Activated CD4-positive, alpha-beta T cell treated with anti-CD3 and anti-CD28 coated beads, Interleukin-2, amount 50 U/mL, for 16 hours (primary cell): ENCODE measurements at places on chromosomes 4 and X.

- DNase-seq = no peak
Observed at GRCh38 chr4:1086011-1086410, 27.4 kb downstream of the RNF212 start.

- no peak for DNase-seq
Observed at GRCh38 chr4:182246401-182247205, 3.4 kb downstream of the TENM3 start.

GRCh38 chr4:56438766-56439165, 2.7 kb downstream of the PAICS start:
- no peak for DNase-seq

DNA sequence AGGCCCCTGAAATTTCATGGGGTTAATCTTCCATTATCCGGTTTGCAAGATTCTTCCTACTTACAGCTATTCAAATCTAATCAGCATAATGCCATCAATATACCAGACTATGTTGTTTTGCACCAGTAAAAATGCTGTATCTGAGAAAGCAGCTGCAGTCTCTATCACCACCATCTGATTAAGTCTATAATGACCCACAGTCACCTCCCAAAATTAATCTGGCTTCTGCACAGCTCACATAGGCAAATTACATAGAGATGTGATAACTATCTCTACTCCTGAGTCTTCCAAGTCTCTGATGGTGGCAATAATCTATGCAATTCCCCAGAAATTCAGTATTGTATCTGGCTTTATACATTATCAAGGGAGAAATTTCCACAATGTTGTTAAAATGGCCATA, 113.2 kb downstream of the STPG2 start:
- no peak for DNase-seq

GRCh38 chr4:122045533-122045932, 93.7 kb upstream of the TRPC3 start:
- DNase-seq = no peak

GRCh38 chr4:103895876-103896465, 176.2 kb upstream of the TACR3 start:
- DNase-seq = no peak

DNA sequence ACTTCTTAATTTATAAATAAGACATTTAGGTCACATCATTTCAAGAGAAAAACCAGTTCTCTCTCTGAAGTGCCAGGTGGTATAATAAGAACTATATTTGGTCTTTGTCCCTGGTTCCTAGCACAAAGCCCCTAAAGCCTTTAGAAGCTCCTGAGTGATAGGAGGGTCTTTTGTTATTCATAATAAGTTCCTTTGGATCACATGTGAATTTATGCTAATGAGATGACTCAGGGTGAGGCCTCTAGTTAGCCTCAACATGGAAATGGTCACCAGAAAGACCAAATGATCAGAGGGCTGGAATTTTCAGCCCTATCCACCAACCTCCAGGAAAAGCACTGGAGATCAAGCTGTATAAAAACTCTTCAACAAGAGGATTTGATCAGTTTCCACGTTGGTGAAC, 68.1 kb upstream of the BLTP1 start:
- DNase-seq = no peak

- DNase-seq = no peak
Observed at GRCh38 chrX:2538031-2538757, 37.4 kb upstream of the DHRSX start.

- no peak for DNase-seq
Observed at GRCh38 chrX:124274438-124275181, 57.9 kb upstream of the TEX13D start.

GRCh38 chr4:84954982-84955567, 11.4 kb downstream of the WDFY3 start:
- no peak for DNase-seq

DNA sequence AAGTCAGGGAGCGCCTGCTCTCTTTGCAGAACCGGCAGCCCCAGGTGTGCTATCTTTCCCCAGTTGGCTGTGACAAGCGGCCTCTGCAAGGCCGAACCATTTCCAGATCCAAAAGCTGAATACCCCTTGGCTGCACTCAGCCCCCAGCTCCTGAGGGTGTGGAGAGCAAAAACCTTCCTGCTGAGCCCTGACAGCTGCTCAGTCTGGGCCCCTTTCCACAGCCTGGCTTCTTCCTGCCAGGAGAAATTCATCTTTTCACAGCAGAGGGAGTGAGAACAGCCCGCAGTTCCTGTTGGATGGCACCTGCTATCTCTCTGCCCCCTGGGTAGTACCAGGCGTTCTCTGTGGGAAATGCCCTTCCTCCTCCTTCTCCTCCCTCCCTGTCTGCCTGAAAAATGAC, 78.4 kb downstream of the DRD5 start:
- DNase-seq = no peak

DNA sequence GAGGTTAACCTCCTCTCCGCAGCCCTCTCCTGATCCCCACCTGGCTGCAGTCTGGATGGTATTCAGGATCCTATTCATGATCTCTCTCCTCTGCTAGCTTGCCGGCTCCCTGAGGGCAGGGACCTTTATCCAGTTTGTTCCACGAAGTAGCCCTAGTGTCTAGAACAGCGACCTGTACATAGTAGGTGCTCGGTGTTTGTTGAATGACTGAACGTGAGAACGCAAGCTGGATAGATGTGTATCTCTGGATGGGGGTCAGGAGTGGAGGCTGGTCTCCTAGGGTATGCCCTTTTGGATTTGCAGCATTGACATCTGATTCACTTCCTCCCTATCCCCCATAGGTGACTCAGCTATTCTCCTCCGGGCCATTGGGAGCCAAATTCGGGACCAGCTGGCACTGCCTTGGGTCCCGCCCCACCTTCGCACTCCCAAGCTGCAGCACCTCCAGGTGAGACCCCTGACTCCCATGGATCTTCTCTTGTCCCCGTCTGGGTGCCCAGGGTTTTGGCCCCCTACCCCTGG, 7.3 kb downstream of the CCDC22 start:
- DNase-seq = no peak

DNA sequence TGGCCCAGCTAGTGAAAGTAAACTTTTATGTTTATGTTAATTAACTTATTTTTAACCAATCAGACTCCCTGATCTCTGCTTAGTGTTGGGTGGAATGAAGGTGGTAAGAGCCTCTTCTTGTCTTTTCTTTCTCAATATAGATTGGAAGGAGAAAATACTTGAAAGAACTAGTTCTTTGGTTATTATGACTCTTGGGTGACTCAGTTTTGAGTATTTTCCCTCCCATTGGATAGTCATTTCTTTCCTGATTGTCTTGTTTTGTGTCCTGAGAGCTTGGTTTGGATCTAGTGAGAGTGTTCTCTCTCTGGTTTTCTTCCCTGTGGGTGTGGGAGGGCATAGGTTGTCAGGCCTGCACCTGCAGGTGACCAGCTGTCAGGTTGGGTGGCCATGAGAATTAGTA, 172.0 kb upstream of the GLRA2 start:
- no peak for DNase-seq

DNA sequence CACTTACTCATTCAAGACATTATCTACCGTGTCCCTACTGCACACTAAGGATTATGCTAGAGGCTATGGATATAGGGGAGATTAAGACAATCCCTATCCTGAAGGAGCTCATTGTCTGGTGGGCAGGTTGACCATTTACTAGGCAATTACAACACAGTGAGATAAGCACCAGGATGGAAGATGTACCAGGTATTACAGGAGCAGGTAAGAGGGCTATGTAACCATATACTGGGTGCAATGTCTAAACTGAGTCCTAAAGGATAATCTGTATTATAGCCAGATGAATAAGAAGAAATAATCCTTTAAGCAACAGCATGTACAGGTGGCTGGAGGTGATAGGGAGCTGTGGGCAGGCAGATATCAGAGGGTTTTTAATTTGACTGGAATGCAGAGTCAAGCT, 113.3 kb upstream of the TBC1D9 start:
- DNase-seq = no peak

- no peak for DNase-seq
Observed at GRCh38 chr4:112978691-112979472, 70.6 kb upstream of the ANK2 start.

DNA sequence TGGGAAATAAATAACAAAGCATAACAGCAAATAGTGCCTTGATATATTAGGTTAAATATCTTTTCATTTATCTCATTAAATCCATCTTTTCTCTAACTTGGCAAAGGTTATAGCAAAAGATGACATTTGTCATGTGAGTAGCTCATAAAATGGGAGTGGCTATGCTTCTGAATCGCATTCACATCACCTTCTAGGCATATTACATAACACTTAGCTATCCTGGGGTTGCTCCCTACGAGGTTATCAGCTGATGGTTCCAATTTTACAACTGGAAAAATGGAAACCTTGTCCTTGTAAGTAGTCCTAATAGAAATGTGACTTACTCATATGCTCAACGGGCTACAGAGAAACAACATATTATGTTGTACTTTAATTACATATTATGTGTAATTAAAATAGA, 10.3 kb upstream of the CASP6 start:
- DNase-seq = no peak

DNA sequence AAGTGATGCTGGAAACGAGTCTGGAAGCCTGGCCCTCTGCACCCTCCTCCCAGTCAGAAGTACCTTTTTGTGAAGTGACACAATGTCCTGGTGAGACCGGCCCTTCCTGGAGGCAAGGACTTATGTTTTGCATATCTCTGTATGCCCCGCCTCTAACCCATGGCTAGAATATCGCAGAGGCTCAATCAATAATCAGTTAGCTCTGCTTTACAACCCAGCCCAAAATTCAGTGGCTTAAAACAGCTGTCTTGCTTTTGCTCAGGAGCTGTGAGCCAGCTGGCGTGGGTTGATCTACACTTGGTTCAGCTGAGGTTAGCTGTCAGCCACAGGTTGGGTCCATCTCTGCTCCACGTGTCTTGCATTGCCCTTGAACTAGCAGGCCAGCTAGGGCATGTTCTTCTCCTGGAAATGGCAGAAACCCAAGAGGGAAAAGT, 98.8 kb upstream of the METTL14 start:
- no peak for DNase-seq

DNA sequence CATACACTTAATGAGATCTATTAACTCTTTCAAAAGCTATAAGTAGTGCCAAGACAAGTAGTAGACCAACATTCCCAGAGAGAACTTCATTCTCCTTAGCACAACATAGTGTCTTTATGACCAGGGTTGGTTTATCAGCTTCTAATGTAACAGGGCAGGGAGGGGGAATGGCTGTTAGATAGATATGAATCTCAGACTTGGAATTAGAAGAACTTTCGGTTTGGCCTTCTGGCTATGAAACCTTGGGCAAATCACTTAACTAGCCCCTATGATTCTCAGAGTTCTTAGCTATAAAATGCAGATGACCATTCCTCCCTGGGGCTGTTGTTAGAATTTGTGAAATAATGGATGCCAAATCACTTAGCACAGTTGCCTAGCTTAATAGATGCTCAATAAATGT, 132.2 kb downstream of the SLC10A7 start:
- no peak for DNase-seq

DNA sequence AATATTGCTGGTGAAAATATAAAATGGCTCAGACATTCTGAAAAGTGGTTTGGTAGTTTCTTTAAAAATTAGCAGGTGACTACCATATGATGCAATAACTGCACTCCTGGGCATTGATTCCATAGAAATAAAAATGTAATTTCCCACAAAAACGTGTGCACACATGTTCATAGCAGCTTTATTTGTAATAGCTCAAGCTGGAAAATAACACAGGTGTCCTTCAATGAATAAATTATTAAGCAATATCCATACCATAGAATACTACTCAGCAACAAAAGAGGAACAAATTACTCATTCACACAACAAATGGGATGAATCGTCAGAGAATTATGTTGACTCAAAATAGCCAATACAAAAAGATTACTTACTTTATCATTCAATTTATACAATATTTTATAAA, 893.7 kb upstream of the SLIT2 start:
- DNase-seq = no peak

GRCh38 chr4:42396752-42397634, at the start of gene SHISA3:
TSS of gene SHISA3 (plus strand) at chr4:42397488. CDS start at chr4:42398057, 569 bp downstream.
- DNase-seq = peak; percentile 43

DNA sequence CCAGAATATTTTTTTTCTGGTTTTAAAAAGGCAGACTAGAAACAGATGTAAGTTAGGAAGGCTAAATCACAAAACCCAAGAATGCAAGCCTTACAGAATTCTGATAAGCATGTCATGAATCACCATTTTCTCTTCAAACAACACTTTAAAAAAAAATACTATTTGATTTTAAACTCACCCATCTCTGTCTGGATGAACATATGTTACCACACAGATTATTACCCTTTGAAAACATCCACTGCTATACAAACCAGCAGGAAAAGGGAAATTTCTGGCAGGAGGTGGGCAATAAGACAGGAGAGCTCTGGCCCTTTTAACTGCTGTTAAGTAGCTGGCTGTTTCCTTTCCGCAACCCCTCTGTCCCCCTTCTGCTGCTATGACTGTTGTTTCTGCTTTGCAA, 317.7 kb upstream of the NOCT start:
- DNase-seq = no peak

DNA sequence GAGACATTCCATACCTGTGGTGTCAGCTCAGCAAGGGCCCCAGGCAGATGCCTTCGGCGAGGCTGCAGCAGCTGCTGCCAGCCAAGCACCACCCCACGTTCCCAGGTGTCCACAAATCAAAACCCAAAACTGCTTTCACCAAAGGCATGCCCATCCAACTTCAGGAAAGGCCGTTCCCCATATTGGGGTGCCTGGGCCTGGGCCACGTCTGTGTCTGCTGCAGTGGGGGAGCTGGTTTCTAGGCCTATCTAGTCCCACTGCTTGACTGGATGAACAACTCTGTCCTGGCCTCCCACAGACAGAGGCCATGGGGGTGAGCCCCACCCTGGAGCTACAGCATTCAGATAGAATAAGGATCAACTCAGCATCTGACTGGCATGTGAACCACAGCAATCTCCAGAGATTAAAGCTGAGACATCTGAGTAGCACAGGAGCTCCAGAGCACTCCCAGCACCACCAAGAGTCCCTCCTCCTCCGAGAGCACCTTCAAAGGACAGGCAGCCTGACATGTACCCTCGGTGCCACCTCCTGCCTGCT, 37.0 kb downstream of the NAT8L start:
- no peak for DNase-seq

DNA sequence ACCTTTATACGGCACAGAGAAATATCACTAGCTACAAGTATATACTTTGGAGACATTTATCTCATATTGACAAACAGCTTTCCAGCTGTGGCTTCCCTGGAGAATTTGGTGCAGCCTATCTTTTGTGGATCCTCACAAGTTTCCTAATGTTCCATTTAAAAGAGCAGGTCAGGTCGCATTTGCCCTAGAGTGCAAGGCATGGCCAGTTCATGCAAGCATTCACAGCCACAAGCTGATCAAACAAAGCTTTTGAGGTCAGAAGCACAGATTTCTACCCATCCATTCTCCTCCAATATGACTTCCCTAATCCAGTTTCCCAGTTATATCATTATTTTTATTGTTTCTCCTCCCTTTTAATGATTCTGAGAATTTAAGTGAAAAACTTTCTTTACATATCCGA, 1008.4 kb upstream of the AGA start:
- DNase-seq = no peak

DNA sequence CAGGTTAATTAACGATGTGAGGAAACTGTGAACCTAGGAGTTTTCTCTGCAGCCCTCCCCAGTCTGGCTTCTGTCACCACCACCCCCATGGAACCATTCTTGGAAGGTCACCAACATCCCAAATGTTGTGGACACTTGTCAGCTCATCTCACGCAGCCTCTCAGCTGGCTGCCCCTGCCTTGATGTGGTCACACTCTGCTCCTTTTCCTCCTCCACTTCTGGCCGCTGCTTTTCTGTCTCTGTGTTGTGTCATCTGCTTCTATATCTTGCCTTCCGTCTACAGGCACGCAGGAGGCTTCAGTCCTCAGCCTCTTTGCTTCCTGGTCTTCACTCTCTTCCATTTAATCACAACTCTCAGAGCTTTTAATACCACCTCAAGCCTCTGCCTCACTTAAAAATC, 371.5 kb upstream of the SLIT2 start:
- no peak for DNase-seq
